ENCODE measurements at places on chromosomes 3 and 15.

GRCh38 chr15:100879061-100879463 lies 569 bp upstream of the ALDH1A3 start:
- no peak for DNase-seq

- DNase-seq, result no peak
Measured at GRCh38 chr15:82807920-82808633, 1.4 kb upstream of the WHAMM start.

GRCh38 chr3:87052499-87053260 lies 61.7 kb upstream of the VGLL3 start:
- no peak for DNase-seq

- DNase-seq, result no peak
Measured at GRCh38 chr15:95059346-95059905, 828.1 kb downstream of the MCTP2 start.

- no peak for DNase-seq
Measured at GRCh38 chr15:89363770-89364169, 29.1 kb upstream of the POLG start.

DNA sequence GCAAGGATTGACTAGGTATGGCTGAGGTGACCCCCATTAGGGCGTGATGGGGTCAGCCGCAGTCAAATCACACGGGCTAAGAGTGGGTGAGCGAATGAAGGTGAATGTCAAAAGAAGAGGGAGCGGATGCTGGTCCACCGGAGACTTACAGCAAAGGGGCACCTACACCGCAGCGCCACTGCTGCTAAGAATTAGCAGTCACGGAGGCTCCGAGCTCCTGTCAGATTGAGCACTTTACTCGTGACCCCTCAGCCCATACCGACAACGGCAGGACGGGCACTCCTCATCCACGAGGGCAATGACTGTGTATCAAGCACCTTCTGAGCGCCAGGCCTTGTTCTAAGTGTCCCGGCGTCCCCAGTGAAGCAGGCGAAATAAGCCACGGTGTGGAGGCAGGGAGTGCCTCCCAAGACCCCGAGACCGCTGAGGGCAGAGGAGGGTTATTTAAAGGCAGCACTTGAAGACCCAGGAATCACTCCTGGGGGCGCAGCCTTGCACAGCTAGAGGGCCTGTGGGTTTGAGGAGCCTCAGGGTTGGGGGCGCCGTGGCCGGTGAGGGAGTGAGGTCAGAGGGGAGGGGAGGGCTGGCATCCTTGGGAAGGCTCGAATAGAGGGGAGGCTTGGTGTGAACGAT lies 61.6 kb upstream of the GATA2 start:
- no peak for DNase-seq

DNA sequence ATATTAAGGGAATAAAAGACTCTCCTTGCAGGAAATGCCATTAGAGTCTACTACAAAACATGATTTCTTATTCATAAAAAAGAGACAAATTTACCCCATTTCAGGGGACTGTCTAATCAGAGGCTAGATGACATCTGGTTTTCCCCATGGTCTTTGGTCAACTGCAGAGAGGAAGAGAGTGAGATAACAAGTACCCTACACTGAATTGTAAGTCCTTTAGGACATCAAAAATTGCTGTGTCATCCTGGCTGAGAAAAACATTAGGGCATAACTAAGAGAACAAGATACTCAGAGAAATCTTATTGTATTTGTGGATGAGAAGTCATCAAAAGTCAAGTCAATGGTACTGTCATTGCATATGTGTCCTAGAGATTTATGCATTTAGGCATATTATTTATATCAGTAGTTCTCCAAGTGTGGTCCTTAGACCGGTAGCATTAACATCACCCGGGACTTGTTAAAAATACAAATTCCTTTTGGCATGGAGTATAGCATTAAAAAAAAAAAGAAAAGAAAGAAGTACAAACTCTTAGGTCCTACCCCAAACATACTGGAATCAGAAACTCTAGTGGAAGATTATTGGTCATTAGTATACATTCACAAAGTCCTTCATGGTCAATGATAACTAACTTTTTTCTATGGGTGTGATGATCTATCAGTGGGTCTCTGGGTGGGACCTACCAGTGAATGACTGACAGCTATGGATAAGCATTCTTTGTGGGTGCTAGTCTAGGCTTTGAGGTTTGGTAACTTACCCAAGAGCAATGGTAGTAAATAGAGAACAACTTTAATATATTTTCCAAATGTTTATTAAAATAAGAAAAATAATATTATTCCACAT lies 29.0 kb upstream of the TBC1D5 start:
- DNase-seq, result no peak

- no peak for DNase-seq
Measured at GRCh38 chr3:115254492-115255196, 107.6 kb upstream of the ZBTB20 start.

DNA sequence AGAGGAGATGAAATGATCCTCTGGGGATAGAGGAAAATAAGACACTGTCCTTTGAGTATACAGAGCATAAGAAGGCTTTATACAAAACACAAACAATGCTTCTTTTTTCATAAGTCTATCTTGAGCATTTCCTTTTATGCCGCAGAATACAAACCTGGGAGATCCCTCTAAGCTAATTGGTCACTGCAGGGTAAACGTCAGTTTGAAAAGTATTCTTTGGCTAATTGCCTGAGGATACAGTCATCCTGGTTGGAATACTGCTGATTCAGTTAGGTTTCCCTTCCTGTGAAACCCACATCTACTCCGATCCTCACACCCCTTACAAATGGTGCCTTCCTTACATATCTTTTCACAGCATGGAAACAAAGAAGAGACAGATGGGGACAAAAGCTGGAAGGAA lies 10.6 kb downstream of the WNT5A start:
- no peak for DNase-seq

DNA sequence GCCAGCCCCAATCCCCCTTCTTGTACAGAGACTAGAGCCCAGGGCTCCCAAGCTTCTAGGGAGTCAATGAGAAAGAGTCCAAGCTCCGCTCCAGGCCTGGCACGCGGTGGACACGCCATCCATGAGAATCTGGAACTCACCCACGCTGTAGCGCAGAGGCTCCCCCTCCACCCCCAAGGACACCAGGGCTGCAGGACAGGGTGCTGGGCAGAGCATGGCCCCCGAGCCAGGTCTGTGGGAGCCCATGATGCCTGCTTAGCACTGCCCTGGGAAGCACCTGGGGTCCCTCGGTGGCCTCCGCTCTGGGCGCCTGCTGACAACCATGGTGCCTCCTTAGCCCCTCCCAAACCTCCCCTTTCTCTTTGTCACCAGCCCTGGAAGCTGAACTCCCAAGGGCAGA lies 28.5 kb downstream of the ACSBG1 start:
- no peak for DNase-seq

DNA sequence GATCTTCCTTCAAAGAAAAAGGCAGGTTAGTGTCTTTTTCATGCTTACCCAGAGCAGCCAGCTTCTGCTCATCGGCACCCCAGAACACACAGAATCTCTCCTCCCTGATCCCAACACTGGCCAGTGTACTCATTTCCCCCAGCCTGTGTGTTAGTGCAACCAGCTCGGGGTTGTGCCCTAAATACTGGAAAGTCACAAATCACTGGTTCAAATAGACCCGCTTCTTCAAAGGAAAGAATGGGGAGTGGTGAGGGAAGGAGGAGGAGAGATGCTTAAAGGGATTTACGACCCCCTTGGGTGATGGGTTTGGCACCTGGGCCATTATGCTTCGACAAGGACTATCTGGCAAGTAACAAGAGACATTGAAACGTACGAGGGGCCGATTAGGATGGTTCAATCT lies 114.0 kb downstream of the FOXB1 start:
- DNase-seq, result no peak

DNA sequence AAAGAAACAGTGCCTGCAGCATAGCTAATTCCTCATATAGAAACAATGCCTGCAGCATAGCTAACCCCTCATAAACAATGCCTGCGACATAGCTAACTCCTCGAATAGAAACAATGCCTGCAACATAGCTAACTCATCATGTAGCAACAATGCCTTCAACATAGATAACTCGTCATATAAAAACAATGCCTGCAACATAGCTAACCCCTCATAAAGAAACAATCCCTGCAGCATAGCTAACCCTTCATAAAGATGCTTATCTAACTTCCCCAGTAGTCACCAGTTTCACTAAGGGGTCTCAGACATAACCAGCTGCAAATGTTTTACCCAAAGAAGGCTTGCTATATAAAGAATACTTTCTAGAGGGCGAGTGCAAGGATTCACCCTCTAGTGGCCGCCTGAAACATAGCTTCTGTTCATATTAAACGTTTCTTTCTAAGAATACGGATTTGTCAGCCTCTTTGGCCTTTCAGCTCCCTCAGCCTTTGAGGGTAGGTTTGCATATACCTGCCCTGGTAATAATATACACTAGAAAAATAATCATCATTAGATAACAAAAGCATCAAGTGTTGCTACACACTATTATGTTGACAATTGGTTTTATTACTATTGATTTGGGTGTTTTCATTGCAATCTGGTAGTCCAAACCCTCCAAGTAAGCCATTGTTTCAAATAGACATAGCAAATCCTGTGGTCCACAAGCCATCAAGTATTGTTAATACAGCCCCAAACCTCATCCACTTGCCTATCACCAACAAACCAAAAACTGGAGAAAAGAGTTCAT lies 44.4 kb upstream of the FAN1 start:
- no peak for DNase-seq

DNA sequence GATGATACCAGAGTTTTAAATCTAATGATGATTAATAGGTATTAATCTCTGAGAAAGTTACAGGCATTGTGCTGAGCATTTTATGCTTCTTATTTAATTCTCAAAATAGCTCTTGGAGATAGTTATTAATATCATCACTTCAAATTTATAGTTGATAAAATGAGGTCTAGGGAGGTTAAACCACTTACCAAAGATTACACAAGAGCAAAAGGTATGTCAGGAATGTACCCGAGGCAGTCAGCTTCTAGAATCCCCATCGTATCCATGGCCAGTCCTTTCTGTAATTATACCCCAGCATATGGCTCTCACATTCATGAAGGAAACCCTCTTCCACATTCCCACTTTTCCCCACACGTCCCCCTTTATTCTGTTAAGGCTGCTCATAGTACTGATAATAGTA lies 421.3 kb downstream of the PYDC2 start:
- DNase-seq, result no peak

DNA sequence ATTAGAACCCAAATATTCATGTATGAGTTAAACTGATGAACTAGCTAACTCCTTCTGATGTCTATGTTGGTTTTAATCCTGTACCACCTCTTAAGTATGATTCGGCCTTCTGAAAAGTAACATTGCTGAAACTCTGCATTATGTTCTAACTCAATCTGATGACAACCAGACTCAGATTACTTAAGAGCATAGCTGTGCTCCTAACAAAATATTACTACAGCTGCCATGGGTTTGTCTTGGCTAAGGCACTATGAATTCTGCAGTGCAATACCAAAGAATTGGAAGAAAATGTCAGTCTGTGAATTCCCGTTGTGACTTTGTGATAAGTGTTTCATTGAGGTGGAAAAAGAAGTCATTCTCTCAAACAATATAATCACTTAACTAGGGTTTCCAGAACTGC lies 224.4 kb downstream of the ZMAT3 start:
- DNase-seq, result no peak

DNA sequence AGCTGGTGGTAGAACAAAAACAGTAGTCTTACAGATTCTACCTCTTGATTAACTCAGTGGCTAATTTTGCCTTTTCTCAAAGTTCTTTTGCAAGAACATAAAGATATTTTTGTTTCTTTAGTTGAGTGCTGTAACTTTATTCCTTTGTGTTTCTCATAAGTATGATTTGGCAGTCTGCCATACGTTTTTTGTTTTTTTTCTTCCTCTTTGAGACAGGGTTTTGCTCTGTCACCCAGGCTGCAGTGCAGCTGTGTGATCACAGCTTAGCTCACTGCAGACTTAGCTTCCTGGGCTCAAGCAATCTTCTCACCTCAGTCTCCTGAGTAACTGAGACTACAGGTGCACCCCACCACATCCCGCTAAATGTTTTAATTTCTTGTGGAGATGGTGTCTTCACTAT lies 22.4 kb downstream of the B3GNT5 start:
- no peak for DNase-seq

DNA sequence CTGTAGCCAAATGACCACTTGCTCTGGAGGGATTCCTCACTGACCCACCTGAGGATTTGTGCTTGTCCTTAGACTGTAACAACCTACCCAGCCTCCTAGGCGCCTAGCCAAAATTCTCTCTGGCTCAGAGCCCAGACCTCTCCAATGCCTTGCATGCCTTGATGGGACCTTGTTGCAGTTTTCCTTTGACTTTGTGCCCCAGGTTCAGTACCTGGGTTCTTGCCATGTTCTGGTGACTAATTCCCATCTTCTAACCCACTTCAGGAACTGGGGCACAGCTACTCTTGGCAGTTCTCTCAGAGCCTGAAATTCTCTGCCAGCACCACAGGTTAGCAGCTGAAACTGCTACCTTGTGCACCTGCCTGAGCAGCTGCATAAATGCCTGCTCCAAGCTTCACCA lies 27.0 kb upstream of the UBE3A start:
- peak; percentile 82 for DNase-seq

DNA sequence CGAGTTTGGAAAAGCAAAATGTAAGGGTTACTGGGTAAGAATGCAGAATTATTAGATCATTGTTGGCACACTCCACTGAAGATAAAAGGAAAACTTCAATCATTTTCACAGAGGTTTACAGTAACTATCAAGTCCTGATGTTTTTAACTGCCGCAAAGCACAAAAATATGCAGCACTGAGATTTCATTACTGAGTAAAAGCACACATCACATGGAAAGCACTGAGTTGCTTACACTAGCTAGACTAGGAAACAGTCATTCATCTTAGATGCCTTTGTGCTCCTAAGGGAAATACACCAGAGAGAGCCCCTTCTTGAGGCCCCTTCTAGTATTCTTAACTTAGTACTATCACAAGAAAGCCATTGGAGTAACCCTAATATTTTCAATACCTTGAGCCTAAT lies 11.8 kb upstream of the P2RY1 start:
- no peak for DNase-seq

DNA sequence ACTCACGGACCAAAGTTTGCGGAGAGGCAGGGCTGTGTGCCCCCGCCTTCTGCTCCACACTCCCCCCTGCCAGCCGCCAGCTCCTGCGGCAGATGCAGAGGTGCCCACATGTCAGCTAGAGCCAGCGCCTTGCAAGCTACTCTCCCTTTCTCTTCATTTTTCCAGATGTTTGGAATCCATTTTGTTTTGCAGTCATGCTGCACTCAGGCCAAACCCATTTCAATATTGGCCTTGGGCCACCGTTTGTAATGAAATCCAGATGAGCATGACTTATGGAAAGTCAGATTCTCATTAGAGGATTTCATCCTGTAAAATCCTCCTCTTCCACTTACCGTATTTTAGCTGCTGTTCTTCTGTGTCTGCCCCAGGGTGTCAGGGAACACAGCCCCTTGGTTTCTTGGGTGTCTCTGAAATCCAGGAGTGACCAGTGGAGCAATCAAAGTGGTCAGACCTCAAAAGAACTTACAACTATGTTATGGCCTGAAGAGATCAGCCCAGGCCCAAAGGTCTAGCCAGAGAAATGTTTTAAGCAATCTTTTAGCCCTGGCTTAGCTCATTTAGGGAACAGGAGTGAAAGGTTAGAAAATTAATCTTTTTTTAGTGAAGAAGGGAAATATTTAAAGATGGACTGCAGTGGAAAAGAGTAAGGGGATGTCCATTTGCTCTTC lies 65.8 kb downstream of the AAGAB start:
- no peak for DNase-seq
